ENCODE measurements at places on chromosomes 11 and 22.

DNA sequence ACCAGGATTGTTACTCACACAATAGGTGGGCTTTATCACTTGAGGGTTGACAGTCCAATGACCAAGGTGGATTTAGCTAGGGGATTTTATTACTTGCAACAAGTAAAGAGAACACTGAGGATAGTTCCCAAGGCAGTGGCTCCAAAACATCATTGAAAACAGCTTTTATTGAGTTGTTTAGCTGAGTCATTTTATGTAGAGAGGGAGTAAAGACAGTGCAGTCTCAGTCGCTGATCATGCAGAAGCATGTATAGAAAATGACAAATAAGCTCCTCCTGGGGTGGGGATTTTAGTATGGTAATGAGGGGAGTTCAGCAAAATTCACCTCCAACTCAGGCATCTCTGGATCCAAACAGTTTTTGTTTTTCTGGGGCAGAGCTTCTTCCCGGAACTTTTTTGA, 163.0 kb upstream of the CCDC179 start:
- DNase-seq, result no peak

DNA sequence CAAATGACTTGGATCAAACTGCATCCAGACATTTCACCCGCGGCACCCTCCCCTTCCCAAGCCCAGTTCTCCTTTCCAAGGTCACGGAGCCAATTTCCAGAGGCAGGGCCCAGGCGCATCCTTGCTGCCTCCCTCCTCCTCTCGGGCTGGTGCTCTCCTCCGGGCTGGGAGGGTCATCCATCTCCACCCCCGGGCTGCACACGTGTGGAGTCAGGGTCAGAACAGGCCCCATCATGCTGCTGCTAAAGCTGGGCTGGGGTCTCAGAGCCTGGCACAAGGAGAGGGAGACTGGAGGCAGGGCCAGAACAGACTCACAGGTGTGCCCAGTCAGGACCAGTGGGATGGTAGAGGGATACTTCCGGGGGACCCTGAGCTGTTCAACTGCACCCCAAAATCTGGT, 14.0 kb downstream of the RSPH14 start:
- DNase-seq, result no peak

DNA sequence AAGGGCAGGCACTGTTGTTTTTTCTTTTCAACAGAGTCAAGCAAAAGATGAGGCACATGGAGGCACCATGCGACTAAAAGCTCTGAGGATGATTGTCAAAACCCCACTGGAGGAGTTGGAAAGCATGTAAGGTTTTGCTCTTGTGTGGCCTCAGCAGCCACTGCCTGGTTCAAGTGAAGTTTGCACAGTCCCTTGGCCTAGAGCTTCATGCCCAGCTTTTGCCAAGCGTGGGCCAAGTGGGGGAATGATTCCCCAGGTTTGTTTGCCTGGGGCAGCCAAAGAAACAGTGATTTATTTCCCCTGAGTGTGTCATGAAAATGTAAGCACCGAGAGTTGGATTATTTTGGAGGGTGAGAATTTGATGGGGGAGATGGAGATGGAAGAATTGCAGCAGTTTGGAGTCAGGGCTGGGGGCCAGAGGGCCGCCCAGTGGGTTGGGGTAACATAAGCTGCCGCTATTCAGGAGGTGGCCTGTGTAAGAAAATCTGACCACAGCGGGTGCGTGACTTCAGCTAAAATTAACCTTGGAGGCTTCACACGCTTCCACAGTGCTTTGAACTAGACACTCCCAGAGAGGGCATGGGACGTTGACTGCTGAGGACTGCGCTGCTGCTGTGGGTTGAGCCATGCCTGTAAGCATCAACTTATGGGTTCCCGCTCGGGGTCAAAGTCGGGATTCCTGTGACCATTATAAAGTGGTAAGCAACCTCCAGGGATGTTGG, 100.7 kb downstream of the NAV2 start:
- DNase-seq, result no peak

GRCh38 chr11:92306966-92307510, 82.4 kb downstream of the FAT3 start:
- no peak for DNase-seq

- DNase-seq, result no peak
Observed at GRCh38 chr11:64226507-64227051, 505 bp downstream of the NUDT22 start.

DNA sequence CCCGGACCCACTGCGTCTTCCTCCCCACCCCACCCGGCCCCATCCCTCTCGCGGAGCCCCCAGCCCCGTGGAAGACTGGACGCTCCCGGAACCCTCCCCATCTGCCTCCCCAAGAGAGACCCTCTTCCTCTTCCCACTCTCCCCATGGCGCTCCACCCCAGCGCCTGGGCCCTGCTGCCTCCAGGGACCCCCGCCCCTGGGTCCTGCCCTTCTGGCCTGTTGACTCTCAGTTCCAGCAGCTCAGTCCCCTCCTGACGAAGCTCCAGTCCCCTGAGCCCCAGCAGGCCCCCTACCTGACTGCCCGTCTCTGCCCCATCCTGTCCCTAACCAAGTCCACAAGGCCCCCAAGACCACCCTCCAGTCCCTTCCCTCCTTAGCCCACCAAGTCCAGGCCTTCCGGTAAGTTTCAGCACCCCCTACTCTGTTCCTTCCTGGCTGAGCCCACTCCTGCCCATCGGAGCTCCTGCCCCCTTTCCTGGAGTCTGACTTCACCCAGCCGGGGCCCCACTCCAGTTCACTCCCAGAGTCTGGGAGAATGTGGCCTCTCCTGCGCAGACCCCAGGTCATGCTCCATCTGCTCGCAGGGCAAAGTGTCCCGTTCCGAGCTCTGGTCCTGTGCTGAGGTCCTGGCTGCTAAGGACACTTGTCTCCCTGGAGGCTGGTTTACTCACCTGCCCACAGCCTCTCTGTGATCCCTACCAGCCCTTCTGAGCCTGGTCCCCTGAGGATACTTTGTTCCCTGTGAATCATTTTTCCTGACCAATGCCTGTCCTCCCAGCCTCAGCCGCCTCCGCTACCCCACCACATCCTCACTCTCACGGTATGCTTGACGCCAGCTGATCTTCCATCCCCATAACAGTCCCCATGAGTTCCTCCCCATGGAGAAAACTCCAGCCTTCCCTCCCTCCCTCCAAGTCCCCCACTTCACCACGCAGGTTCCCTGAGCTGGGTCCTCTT, 722 bp downstream of the IFITM10 start:
- no peak for DNase-seq

All from omental fat pad (tissue), 4 donors.